Activated CD4-positive, alpha-beta T cell treated with anti-CD3 and anti-CD28 coated beads for 24 hours (primary cell): ENCODE measurements at places on chromosomes 3 and 15.

- no peak for DNase-seq
These were observed 474.2 kb upstream of the ZNF385D start for GRCh38 chr3:22225161-22225560.

GRCh38 chr3:25171118-25171807, 256.8 kb upstream of the RARB start:
- DNase-seq = no peak

DNA sequence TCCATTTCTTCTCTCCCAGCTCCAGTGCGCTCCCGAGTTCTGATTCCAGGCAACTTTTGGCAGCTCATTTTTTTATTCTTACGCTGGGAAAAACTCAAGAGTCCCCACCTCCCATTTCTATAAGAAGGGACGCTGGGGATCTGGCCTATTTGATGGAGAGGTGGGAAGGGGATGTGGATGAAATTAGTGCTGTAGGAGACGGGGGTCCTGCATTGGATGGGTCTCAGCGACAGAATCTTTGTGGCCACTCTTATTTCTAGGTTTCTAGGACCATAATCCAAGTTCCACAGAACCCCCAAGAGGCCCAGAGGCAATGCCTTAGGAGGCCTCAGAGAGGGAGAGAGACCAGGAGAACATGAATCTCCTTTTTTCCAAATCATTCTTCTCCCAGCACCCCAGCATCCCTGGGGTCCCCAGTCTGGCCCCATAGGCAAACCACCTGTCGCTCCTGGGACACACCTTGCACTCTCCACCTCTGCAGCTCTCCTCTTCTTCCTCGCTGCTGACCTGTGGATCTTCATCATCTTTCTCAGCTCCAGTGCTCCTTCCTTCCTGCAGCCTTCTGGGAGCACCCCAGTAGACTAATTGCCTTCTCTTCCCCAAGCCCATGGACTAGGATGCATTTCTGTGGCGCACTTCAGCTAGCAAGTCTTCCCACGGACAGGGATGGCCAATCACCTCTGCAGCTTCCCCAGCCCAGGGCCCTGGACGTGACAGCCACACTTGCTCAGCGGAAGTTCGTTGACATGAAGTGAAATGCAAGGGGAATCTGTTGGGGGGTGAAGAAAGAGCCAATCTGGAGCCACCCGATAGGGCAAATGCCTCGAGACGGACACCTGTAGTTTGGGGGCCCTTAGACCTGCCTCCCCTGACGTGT, 100.1 kb upstream of the ALDH1A3 start:
- DNase-seq = no peak

- no peak for DNase-seq
These were observed 22.0 kb downstream of the GPR15 start for GRCh38 chr3:98553753-98554152.

- DNase-seq = no peak
These were observed 45.4 kb upstream of the RAD18 start for GRCh38 chr3:9008550-9009255.

GRCh38 chr3:183253528-183254486, 754 bp downstream of the B3GNT5 start:
- no peak for DNase-seq

DNA sequence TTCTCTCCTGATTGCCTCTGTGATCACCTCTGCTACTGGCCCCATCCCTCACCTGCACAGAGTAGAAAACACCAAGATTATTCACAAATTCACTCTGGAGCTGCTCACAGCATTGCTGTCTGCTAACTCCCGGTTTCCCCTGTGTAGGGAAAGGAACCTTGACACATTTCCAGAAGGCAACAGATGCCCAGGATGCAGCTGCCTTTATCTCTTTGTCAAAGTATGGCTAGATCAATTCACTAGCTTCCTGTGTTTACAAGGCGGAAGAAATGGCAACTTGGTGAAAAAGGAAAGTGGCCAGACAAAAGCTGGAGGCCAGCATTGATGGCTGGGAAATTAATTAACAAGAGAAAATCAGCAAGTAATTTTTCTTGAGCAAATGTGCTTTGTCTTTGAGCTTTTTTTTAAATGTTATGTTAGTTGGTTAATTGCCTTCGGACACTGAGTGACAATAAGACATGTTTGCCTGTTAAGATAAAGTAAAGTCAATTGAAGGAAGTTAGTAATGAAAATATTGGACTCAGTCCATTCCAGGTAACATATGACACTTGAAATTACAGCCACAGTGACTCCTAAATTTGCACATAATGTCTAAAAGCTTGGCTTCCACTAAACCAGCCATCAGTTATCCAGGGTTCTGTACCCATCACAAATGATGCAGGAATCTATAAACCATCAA, 394.6 kb upstream of the IL12A start:
- no peak for DNase-seq

DNA sequence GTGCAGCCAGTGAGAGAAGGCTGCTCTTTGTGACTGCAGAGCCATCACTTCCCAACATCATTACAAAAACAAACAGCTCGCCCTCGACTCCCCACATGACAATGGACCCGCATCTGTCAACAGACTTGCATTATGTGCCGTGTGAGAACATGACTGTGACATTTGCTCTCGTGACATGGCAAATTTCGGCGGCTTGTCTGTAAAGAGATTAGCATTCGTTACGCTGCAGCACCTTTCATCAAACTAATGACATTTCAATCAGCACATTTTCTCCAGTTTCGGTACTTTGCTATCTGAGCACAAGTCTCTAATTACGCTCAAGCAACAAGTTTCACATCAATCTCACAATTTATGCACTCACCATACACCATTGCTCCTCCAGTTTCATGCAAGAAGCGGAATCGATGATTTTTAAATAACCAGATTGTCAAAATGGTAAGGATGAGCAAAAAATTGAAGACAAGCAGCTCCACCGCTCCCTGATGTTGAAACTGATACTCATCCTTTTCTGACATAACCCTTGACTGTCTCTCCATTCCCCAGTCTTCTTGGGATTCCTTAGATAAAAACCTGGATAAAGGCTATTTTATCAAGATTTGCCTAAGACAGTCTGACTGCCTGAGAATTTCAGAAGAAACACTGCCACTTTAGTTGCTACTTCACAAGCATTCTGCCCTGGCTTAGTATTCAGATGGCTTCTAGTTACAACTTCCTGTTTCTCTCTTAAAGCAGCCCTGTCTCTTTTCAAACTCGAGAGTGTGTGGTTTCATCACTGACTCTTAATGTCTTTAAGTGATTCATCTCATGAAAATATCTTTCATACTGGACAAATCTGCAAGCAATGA, at the start of gene SLC9A9:
TSS of gene SLC9A9 (minus strand) at position 682 of the 845 bp plus-strand sequence. CDS start at position 536, 146 bp downstream.
- peak; percentile 18 for DNase-seq

DNA sequence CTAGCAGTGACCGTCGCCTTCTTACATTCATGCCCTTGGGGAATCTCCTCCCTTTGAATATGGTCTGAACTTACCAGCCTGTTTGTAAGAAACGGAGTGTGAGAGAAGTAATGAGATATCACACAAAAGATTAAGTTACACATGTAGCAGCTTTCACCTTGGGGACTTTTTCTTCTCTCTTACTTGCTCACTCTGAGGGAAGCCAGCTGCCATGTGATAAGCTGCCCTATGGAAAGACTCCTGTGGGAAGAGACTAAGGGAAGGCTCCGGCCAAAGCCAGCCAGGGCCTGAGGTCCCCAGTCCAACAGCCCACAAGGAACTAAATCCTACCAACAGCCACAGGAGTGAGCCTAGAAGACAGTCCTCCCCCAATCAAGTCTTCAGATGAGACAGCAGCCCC, 190.4 kb upstream of the TSC22D2 start:
- no peak for DNase-seq

- no peak for DNase-seq
These were observed 736 bp upstream of the MBNL1 start for GRCh38 chr3:152267831-152268554.

DNA sequence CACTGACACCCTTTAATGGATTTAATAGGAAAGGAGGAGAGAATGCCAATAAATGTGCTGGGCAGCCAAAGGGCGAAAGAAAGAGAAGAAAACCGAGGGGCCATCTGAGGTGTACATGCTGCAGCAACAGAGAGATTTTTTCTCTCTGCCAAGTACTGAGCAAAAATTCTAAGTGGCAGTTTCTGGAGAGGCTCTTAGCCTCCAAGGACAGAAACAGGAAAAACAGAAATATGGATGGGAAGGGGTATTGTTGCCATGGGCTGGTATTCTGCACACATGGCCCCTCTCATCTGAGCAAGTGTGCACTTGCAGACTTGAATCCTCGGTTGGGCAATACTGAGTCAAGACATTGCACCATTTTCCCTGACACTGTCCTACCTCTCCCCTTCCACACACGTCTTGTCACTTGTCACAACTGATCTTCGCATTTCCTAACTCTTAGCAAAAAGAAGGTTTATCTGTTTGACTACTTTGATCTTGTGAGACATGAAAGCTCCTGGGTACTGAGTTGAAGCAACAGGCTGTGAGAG, 73.9 kb downstream of the PRICKLE2 start:
- DNase-seq = no peak

GRCh38 chr15:83100097-83100646, 7.3 kb upstream of the TM6SF1 start:
- DNase-seq = no peak

DNA sequence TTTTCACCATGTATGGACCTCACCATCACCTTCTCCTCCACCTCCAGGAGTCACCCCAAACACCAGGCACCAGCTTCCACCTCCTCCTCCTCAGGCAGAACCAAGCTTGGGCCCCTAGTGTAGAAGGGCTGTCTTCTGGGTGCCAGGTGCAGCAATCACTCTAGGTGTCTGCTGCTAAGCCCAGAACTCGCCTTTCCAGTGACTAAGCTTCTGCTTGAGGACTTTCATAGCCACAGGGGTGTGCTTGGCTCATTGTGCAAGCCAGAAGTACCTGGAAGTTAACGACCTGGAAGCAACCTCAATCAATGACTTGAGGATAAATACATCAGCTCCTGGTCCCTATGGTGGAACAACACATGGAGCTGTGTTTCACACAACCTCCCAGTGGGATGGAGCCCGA, 49.8 kb upstream of the PXYLP1 start:
- no peak for DNase-seq

- DNase-seq = no peak
These were observed 136.5 kb downstream of the ALCAM start for GRCh38 chr3:105503191-105503593.
